HepG2 (cell line): ENCODE measurements at places on chromosomes 1 and 21.

GRCh38 chr1:31470794-31471315, 57.8 kb downstream of the SERINC2 start:
- DNase-seq, result no peak

DNA sequence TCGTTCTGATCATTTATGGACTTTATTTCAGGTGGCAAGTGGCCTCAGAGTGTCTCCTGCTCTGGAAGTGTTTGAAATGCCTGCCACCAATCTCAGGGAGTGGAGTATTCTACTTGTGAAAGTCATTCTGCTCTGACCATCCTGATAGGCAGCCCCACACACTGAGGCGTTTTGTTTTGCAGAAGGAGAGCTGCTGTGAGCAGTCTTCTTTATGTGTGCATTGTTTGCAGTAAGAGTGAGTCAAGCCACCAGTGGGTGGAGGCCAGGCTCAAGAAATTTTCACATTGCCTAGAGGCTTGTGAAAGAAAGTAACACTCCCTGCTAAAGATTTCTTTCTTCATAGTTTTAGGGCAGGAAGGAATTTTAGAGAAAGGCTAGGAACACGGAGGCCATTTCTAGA, 204.4 kb downstream of the SLC35F3 start:
- DNase-seq, result no peak

- peak; percentile 54 for DNase-seq
Measured at GRCh38 chr1:85282424-85282823, 6.0 kb upstream of the BCL10 start.

DNA sequence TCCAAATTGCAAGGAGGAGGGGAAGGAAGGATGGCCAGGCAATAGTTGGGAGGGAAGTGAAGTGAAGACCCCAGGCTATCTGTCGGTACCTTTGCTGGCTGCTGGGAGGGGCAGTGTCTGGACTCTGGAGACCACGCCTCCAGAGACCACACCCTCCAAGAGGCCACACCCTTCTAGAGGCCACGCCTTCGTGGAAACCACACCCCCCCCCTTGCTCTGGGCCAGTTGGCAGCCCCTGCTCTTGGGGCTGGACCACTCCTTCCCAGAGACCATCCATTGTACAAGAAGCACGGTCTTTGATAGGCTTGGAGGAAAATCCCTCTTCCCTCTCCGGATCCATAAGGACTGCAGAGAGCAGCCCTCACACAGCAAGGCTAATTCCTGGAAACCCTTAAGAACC, 73.1 kb downstream of the RYR2 start:
- DNase-seq, result no peak

GRCh38 chr1:228347181-228347580, 59.5 kb downstream of the TRIM11 start:
- no peak for DNase-seq

DNA sequence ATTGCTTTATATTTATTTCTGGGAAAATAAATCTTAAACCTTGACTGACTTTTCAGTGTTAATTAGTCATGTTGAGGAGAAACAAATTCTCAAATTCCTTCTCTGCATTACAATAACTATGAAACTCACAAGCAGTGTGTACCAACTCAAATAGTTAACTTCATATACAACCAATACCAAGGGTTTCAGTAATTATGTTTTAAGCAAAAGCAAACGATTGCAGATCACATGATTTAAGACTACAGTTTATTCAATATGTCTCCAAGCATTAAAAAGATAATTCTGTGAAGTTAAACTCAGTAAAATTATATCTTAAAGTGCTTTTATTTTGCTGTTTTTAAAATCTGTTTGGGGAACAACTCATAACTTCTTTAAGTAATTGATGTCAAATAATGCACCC, 28.6 kb downstream of the PCSK9 start:
- DNase-seq, result no peak

- DNase-seq, result no peak
Measured at GRCh38 chr1:223482766-223483165, 89.6 kb downstream of the CCDC185 start.
